Psoas muscle (tissue), 8 donors: ENCODE measurements at places on chromosomes 3 and 15. TPM values are rescaled to one million over a fixed set of nuclear protein-coding genes. Genes with fewer than 3 reads are reported as not detected.

DNA sequence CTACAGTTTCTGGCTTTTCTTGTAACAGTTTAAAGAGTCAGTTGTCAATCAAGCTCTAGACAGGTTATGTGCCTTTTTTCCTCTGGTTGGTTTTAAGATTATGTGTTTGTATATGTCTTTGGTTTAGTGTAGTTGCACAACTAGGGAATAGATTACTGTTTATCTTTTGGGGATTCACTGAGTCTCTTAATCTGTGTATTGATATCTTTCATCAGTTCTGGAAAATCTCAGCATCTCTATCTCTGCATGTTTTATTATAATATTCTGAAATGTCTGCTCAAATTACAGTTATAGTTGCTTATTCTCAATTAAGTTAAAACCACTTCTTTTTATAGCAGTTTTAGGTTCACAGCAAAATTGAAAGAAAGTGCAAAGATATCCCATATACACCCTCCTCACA is 14.3 kb downstream of the DUT start:
- DNase-seq: no peak
- H3K4me1 ChIP-seq: no peaks in the 10 kb centered on the region
- H3K36me3 ChIP-seq: peaks cover 34% of the 10 kb centered on the region
- no peaks in the 10 kb centered on the region for H3K27me3 ChIP-seq

- no peak overlapping the region for H3K27ac ChIP-seq
- no peaks in the 10 kb centered on the region for H3K27me3 ChIP-seq
- no peak for DNase-seq
- no peaks in the 10 kb centered on the region for H3K36me3 ChIP-seq
Measured at GRCh38 chr15:84398763-84399701, 163.5 kb downstream of the GOLGA6L4 start.

C3orf52 gene
- total RNA-seq: 0.86 TPM

- no peak for DNase-seq
- no peaks in the 10 kb centered on the region for H3K36me3 ChIP-seq
- H3K4me1 ChIP-seq: peaks cover 61% of the 10 kb centered on the region
- H3K27me3 ChIP-seq: no peaks in the 10 kb centered on the region
- peak overlapping the region; percentile 77 for H3K27ac ChIP-seq
Measured at GRCh38 chr3:129597087-129597999, 9.1 kb downstream of the PLXND1 start.

GRCh38 chr3:56926243-56926946 is 124.6 kb upstream of the ARHGEF3 start:
- no peak overlapping the region for H3K27ac ChIP-seq
- no peaks in the 10 kb centered on the region for H3K27me3 ChIP-seq
- no peak for DNase-seq

DNA sequence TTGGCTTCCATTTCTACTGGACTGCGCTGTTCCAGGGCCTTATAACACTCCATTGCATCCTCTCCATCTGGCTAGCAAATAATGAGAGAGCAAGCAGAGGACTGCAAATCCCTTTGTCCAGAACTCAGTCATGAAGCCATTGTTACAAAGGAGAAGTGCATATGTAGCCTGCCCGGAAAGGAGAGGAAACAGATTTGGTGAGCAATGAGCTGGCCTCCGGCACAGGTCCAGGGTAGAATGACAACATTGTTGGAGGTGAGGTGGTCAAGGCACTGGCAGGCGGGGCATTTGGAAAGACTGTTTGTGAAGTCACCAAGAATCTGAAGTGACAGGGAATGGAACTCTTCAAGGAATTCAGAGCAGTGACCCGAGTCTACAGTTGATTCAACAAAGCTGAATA is 25.0 kb upstream of the ATP1B3 start:
- H3K36me3 ChIP-seq: no peaks in the 10 kb centered on the region
- peak overlapping the region; percentile 36 for H3K27ac ChIP-seq
- DNase-seq: peak; percentile 25
- H3K27me3 ChIP-seq: no peaks in the 10 kb centered on the region
- H3K4me3 ChIP-seq: no peak overlapping the region

- H3K4me3 ChIP-seq: no peak overlapping the region
- DNase-seq: no peak
- no peaks in the 10 kb centered on the region for H3K4me1 ChIP-seq
- H3K36me3 ChIP-seq: no peaks in the 10 kb centered on the region
- no peaks in the 10 kb centered on the region for H3K27me3 ChIP-seq
Measured at GRCh38 chr15:81852411-81853149, 193.2 kb downstream of the MEX3B start.

PTX3 gene
- 15.4 TPM for total RNA-seq

CCDC13 gene
- total RNA-seq: 0.60 TPM

CHAC1 gene
- total RNA-seq: 178 TPM

- H3K27ac ChIP-seq: no peak overlapping the region
- H3K27me3 ChIP-seq: no peaks in the 10 kb centered on the region
- H3K4me1 ChIP-seq: no peaks in the 10 kb centered on the region
- H3K36me3 ChIP-seq: no peaks in the 10 kb centered on the region
Measured at GRCh38 chr3:179882292-179882691, 154.4 kb downstream of the PEX5L start.

DNA sequence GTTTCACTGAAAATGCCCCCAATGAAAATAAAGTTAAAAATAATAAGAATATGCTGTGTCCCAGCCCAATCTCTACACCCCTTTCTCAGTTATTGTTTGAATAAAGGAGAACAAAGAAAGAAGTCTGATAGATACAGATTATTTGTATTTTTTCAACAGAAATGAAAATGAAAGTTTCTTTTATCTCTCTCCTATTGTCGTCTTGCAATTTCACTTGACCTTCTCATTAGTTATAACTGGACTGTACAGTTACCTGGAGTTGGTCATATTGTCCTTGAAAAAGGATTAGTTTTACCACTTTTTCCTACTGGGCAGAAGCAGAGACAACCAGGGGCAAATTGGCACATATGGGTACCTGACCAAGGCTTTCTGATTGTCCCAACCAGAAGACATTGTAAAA is 440.0 kb downstream of the PDCD6IP start:
- H3K27me3 ChIP-seq: no peaks in the 10 kb centered on the region
- no peaks in the 10 kb centered on the region for H3K4me1 ChIP-seq
- no peak for DNase-seq
- H3K4me3 ChIP-seq: no peak overlapping the region
- no peaks in the 10 kb centered on the region for H3K36me3 ChIP-seq
- no peak overlapping the region for H3K27ac ChIP-seq

DNA sequence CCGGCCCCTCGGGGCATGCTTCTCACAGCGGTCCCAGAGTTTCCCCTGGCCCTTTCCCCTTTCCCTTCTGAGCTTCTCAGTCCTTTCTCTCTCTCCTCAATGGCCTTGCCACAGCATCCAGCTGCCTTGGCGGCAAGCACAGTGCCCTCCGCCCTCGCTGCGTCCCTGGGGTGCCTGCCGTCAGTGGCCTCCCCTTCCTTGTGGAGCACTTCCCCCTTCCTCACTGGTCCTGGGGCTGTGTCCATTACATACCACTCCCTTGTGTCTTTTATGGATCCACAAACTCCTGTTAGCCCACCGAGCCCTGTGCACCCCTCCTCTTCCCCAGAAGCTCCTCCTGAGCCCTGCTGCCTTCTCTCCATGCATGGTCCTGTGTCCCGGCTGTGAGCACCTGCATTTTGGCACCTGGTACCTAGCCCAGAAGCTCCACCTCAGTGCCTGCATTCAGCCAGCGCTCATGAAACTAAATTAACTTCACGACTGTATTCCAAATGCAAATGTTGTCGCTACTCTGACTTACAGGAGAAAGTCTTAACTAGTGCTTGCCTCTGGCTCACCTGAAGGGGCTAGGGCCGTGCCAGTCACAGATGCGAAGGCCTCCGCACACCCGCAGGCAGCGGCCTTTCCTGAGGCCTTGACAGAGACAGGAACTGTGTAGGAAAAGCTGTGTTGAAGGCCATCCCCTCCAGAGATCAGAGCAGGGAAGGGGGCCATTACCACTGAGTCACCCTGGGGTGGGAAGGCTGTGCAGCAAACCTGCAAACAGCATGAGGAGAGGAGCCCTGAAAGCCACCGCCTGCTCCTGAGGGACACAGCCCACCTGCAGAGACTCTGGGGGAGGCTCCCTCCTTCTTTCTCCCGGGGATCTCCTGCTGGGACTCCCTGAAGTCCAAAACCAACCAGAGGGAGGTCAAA is 19.1 kb upstream of the KLF13 start:
- H3K27ac ChIP-seq: no peak overlapping the region
- H3K4me3 ChIP-seq: no peak overlapping the region
- DNase-seq: no peak
- no peaks in the 10 kb centered on the region for H3K36me3 ChIP-seq
- H3K4me1 ChIP-seq: no peaks in the 10 kb centered on the region

- H3K36me3 ChIP-seq: no peaks in the 10 kb centered on the region
- H3K4me3 ChIP-seq: no peak overlapping the region
- H3K27me3 ChIP-seq: no peaks in the 10 kb centered on the region
- no peaks in the 10 kb centered on the region for H3K4me1 ChIP-seq
- no peak overlapping the region for H3K27ac ChIP-seq
- DNase-seq: no peak
Measured at GRCh38 chr3:156859578-156859977, 33.4 kb downstream of the LEKR1 start.

- H3K27me3 ChIP-seq: no peaks in the 10 kb centered on the region
- no peaks in the 10 kb centered on the region for H3K36me3 ChIP-seq
- no peak overlapping the region for H3K4me3 ChIP-seq
- peak overlapping the region; percentile 78 for H3K27ac ChIP-seq
- H3K4me1 ChIP-seq: peaks cover 22% of the 10 kb centered on the region
- peak; percentile 39 for DNase-seq
Measured at GRCh38 chr15:90046911-90047392, 45.8 kb downstream of the ZNF710 start.

DNA sequence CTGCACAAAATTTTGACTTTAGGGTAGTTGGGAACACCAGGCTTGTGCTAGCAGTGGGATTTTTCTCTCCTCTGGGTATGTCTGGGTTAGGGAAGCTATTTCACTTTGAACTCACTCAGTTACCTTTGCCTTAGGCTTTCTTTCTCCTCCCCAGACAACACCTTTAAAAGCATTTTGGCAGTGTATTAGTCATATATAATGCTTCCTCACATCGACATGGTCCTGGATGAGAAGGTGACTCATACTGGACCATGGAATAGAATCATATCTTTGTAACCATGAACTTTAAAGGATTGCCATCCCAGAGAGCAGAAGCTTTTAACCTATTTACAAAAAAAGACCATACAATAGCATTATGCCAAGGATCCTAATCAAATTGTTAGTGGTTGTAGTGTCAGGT is 2.7 kb downstream of the RYR3 start:
- H3K4me1 ChIP-seq: peaks cover 6% of the 10 kb centered on the region
- H3K27ac ChIP-seq: peak overlapping the region; percentile 24
- no peak for DNase-seq
- H3K27me3 ChIP-seq: peaks cover 19% of the 10 kb centered on the region
- no peaks in the 10 kb centered on the region for H3K36me3 ChIP-seq

DNA sequence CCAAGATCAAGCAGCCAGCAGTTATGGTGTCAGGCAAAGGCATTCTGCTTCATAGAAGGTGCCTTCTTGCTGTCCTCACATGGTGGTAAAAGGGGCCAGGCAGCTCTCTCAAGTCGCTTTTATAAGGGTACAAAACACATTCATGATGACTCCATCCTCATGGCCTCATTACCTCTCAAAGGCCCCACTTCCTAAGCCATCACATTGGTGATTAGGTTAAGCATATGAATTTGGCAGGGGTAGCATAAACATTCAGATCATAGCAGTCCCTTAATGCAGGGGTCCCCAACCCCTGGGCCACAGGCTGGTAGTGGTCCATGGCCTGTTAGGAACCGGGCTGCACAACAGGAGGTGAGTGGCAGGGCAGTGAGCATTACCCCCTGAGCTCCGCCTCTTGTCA is 42.8 kb downstream of the PRR23E start:
- no peaks in the 10 kb centered on the region for H3K36me3 ChIP-seq
- no peak overlapping the region for H3K27ac ChIP-seq
- H3K27me3 ChIP-seq: no peaks in the 10 kb centered on the region
- DNase-seq: no peak
- H3K4me3 ChIP-seq: no peak overlapping the region

CCR9 gene
- not detected for total RNA-seq

FETUB gene
- not detected for total RNA-seq

OR5K3 gene
- total RNA-seq: not detected

- no peak overlapping the region for H3K27ac ChIP-seq
- no peak for DNase-seq
- no peak overlapping the region for H3K4me3 ChIP-seq
- peaks cover 45% of the 10 kb centered on the region for H3K36me3 ChIP-seq
- H3K4me1 ChIP-seq: no peaks in the 10 kb centered on the region
- no peaks in the 10 kb centered on the region for H3K27me3 ChIP-seq
Measured at GRCh38 chr15:22895465-22896190, 57.2 kb downstream of the NIPA2 start.

DNA sequence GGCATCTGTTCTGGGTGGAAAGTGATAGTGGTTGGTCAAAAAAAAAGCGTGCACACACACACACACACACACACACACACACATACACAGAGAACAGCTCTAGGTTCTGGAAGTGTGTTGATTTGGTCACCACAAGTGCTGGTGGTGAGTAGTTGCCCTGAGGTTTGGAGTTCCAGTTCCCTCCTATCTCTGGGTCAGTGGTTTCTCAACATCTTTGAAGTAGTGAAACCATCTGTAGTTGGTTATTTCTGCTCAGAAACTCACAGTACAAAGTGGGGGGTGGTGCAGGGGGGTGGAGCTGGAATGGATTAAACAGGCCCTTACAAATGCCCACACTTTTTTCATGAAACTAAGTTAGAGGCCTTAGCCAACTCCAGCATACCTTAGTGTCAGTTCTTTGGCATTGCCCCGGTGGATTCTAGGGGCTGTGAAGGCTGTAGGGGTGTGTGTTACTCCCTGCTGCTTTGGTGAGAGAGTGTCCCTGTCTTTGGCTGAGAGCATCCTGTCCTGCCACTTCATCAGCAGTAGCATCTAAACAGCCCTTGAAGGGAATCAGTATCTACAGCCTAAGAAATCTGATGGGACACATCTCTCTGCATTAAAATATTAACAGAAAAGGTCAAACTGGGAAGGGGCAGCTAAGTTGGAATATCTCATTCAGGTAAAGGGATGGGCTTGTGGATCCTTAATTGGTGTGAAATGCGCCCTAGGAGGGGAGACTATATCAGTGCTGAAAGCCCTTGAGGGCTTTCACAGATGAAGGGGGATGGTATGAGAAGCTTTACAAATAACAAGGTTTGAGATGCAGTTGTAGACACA is 20.6 kb downstream of the SMAD3 start:
- peaks cover 99% of the 10 kb centered on the region for H3K4me1 ChIP-seq
- H3K27me3 ChIP-seq: no peaks in the 10 kb centered on the region

HTR3E gene
- not detected for total RNA-seq

SLCO2A1 gene
- total RNA-seq: 3.7 TPM

- no peaks in the 10 kb centered on the region for H3K27me3 ChIP-seq
- H3K4me1 ChIP-seq: peaks cover 24% of the 10 kb centered on the region
- no peak overlapping the region for H3K4me3 ChIP-seq
- no peak for DNase-seq
Measured at GRCh38 chr3:62139957-62140356, 233.4 kb downstream of the FEZF2 start.
